ENCODE measurements at places on chromosomes 13 and 19.

- no peak for DNase-seq
Measured at GRCh38 chr13:104320446-104320845, 1254.2 kb upstream of the SLC10A2 start.

DNA sequence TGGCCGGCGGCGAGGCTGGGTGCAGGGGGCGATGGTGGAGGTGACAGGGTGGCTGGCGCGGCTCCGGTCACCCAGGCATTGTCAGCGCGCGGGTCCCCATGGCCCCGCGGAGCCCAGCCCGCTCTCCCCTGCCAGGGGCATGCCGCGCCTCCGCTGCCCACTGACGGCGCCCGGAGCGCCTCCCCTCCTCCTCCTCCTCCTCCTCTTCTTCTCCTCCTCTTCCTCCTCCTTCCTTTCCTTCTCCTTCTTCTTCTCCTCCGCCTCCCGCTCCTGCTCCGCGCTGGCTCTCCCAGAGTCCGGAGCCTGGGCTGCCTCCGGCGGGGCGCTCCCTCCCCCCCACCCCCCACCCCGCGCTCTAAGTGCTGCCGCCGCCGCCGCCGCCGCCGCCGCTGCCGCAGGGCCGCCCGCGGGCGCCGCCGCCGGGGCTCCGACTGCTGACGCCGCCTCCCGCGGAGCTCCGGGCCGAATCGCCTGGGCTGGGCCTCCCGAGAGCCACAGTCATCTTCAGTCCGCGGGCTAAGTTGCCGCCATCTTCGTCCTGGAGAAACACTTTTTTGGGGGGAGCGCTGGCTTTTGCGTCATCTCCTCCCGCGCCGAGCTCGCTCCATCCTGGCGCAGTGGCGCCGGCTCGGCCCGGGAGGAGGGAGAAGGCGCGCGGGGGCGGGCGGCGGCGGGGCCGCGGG lies 348.3 kb downstream of the LIG4 start:
- no peak for DNase-seq

DNA sequence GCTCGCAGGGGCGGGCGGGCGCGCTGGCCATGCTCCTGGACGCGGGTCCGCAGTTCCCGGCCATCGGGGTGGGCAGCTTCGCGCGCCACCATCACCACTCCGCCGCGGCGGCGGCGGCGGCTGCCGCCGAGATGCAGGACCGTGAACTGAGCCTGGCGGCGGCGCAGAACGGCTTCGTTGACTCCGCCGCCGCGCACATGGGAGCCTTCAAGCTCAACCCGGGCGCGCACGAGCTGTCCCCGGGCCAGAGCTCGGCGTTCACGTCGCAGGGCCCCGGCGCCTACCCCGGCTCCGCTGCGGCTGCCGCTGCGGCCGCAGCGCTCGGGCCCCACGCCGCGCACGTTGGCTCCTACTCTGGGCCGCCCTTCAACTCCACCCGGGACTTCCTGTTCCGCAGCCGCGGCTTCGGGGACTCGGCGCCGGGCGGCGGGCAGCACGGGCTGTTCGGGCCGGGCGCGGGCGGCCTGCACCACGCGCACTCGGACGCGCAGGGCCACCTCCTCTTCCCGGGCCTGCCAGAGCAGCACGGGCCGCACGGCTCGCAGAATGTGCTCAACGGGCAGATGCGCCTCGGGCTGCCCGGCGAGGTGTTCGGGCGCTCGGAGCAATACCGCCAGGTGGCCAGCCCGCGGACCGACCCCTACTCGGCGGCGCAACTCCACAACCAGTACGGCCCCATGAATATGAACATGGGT lies 599 bp downstream of the ZIC2 start:
- DNase-seq = peak; percentile 22

- peak; percentile 68 for DNase-seq
Measured at GRCh38 chr19:48967346-48968178, 2.5 kb downstream of the FTL start.
